GM18507 (cell line): ENCODE measurements at places on chromosomes 6 and 20.

- no peak for DNase-seq
Observed at GRCh38 chr6:158669145-158670035, 19.5 kb downstream of the SYTL3 start.

GRCh38 chr6:36386495-36387439 lies 702 bp downstream of the ETV7 start:
- no peak for DNase-seq

GRCh38 chr6:10542213-10542612 lies 21.1 kb downstream of the GCNT2 start:
- no peak for DNase-seq

DNA sequence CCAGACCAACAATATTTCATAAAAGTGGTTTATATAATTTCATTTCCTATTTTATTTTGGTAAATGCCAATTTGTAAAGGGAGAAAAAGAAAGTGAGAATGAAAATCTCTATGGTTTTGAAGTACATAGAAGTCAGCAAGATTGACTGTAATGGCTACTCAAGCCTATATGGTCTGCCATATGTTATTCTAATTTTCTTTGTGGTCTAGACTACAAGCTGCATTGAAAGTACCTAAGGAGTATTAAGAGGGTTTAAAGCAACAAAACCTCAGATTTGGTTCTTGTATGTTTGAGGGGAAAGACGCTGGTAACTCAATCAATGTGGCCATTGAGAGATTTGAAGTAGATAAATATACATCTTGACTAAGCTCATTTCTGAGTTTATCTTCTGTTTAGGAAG lies 193.5 kb upstream of the EYA4 start:
- DNase-seq = no peak

DNA sequence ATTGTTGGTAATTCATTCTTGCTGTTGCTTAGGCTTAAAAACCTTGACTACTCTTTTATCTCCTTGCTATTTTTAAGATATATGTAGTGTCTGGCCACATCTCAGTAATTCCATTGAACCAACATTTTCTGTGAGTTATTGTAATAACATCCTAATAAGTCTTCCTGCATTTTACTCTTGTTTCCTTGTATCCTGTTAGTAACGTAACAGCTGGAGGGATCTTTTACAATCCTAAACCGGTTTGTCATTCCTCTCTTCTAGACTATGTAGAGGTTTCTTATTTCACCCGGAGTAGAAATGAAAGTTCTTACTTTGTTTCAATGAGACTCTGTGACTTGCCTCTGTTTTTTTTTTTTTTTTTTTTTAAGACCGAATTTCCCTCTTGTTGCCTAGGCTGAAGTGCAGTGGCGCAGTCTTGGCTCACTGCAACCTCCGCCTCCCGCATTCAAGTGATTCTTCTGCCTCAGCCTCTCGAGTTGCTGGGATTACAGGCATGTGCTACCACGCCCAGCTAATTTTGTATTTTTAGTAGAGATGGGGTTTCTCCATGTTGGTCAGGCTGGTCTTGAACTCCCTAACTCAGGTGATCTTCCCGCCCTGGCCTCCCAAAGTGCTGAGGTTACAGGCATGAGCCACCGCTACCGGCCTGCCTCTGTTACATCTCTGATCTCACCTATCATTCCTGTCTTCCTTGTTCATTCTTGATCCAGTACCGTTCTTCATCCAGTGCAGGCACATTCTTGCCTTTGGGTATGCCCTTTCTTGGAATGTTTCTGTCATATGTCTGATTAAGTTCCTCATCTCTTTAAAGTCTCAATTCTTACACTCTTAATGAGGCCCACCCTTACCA lies 44.7 kb downstream of the NCOA3 start:
- DNase-seq = no peak

DNA sequence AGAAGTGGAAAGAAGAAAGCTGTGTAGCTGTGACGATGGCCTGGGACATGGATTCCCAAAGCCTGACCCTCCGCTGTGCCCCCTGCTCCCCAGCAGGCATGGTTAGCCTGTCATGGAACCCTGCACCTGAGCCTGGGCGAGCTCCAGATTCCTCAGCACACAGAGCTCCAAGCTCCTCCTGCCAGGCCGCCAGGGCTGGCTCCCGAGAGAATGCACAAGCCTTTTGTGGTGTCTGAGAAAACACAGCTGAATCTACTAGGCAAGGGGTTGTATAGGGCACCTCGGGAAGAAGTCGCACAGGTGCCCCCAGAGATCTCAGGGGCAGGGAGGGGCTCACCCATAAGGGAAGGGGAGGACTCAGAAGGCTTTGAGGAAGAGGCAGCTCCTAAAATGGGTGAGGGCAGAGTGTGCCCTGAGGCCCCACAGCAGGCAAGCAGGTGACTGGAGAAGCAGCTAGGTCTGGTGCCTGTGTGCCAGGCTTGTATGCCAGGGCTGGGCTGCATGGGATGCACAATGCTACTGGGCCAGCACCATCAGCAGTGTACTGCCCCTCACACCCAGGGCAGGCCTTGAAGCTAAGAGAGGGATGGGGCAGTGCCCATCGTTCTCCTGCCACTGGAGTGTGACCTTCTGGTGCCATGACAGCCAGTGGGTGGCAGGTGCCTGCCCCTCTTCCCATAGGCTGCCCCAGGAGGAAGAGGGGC lies 64.3 kb upstream of the CD93 start:
- no peak for DNase-seq

DNA sequence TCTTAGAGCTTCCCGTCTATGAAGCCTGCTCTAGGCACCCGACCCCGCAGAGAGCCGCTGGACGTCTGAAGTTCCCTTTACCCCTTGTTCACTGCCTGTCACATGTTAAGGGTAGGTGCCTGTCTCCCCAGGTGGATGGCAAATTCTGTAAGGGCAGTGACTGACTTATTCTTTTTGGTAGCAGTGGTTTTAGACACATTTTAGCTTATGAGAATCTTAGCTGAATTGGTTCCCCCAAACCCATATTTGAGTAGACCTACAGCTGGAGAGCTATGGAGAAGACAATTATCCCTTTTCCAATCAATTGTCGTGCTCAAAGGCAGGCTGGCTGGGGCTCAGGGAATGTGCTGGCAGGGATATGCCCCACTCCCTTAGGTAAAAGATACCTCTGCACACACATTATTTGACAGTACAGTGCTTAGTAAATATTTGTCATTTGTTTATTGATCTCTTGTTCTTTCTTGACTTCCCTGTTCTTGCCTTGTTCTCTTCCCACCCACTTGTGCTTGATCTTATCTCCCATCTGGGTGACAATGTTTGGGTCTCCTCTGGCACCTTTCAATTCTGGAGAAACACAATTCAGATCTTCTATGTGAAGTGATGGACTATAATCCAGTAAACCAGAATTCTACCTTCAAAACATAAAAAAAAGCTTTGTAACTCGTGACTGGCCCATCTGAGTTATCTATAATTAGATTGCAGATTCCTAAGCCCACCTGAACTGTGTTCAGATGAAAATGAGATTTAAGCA lies 114.3 kb upstream of the SLC2A12 start:
- no peak for DNase-seq

DNA sequence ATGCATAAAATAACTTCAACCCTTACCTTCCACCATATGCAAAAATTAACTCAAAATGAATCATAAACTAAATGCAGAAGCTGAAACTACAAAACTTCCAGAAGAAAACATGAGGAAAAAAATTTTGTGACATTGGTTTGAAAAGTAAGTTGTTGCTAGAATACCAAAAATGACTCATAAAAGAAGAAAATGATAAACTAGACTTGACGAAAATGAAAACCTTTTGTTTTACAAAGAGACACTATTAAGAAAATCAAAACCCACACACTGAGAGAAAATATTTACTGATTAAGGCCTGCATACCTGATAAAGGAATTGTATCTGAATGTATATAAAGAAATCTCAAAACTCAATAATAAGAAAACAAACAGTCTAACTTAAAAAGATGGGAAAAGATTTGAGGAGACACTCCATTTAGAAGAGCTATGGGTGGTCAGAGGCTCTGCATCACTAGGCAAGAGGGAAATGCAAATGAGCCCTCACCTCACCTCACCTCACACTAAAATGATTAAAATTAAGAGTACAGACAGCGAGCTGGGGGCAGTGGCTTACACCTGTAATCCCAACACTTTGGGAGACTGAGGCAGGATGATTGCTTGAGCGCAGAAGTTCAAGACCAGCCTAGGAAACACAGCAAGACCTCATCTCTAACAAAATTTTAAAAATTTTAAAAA lies 97.6 kb upstream of the CST7 start:
- no peak for DNase-seq

DNA sequence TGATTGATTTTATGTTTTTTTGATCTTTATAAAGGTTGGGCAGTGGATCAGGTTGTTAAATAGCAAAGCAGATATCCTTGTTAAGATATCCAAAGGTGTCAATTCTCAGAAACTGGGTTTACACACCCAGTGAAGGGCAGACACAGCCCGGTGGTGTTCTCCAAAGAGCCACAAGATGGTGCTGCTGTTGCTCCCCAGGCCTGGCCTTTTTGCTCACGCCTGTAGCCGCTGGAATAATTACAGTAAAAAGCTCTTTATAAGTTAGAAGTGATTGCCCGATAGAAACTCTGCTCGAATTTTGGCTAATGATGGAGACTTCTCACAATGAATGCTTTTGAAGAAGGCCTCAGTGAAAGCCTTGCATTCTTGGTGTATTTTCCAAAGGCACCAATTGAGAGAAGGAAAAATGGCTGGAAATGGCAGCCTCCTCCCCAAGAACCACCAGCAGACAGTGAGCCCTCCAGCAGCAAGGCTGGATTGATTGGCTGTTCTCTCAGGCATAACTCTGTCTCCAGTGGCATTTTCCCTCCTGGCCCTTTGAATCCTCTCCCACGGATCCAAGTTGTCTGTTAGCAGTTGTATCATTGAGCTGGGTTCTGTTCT lies 120.5 kb upstream of the CHD6 start:
- peak; percentile 26 for DNase-seq

- DNase-seq = no peak
Observed at GRCh38 chr6:90315354-90315950, 18.8 kb upstream of the BACH2 start.

- no peak for DNase-seq
Observed at GRCh38 chr20:39445095-39445494, 483.0 kb downstream of the DHX35 start.

DNA sequence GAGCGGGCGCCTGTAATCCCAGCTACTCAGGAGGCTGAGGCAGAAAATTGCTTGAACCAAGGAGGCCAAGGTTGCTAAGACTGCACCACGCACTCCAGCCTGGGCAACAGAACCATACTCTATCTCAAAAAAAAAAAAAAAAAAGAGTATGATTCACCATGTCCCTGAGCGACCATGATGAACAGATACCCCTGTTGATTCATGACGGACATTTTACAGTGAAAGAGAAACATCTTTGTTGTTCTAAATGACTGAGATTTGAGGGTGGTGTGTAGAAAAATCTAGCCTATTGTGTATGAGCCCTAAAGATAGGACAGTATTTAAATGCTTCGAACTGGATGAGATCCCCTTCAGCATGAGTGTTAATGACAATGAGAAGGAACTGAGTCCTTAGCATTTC lies 32.8 kb downstream of the RBM24 start:
- DNase-seq = no peak
